ENCODE measurements at places on chromosomes 11 and 22. TPM values are rescaled to one million over a fixed set of nuclear protein-coding genes. Genes with fewer than 3 reads are reported as not detected.

GRCh38 chr22:22450343-22450839 is 58.2 kb downstream of the ZNF280B start:
- DNase-seq, result no peak

DNA sequence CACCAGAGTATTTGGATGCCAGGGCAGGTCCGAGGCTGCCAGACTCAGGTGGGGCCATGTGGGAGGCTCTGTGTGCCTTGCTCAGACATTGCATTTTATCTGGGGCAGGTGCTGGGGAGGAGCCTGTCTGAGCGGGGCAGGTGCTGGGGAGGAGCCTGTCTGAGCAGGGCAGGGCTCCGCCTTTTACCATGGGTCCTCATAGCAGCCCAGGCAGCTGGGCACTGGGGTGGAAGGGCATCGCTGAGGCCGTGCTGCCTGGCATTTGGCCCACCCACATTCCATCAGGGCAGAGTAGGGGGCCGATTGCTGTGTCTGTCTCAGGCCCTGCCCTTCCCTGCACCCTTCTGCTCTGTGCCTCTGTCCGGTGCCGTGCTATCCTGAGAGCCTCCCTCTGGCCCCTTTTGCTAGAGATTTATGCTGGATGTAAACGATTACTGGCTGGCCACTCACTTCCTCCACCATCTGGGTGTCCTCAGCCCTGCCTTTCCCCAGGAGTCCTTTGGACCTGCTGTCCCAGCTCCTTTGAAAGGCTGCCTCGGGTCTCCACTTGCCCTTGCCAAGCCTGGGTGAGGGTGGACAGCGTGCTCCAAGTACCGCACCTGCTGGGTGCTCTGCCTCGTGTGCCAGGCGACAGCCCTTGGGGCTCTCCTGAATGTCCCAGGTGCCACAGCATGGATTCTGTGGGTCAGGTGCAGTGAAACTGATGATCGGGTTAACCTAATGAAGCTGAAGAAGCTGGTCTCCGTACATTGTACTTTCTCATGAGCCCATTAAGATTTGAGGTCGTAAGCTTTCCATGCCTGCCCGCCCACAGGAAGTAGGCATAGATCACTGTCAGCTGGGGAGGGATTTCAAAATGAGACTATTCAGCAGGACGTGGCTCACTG is 281.6 kb downstream of the TBC1D22A start:
- DNase-seq, result no peak

The PMM1 gene
- 45.1 TPM for total RNA-seq

The DKK3 gene
- not detected for total RNA-seq

Data from activated CD4-positive, alpha-beta memory T cell treated with anti-CD3 and anti-CD28 coated beads for 36 hours (primary cell).